ENCODE measurements at places on chromosomes 6 and 20. TPM values are rescaled to one million over a fixed set of nuclear protein-coding genes. Genes with fewer than 3 reads are reported as not detected.

Gene SLC44A4
- 37.4 TPM for polyA plus RNA-seq

Gene APCDD1L
- polyA plus RNA-seq = 4.5 TPM

Gene MEP1A
- polyA plus RNA-seq = 0.13 TPM

Gene PEX7
- 21.3 TPM for polyA plus RNA-seq

Data from kidney (tissue), 22 donors.